ENCODE measurements at places on chromosomes 4 and X.

DNA sequence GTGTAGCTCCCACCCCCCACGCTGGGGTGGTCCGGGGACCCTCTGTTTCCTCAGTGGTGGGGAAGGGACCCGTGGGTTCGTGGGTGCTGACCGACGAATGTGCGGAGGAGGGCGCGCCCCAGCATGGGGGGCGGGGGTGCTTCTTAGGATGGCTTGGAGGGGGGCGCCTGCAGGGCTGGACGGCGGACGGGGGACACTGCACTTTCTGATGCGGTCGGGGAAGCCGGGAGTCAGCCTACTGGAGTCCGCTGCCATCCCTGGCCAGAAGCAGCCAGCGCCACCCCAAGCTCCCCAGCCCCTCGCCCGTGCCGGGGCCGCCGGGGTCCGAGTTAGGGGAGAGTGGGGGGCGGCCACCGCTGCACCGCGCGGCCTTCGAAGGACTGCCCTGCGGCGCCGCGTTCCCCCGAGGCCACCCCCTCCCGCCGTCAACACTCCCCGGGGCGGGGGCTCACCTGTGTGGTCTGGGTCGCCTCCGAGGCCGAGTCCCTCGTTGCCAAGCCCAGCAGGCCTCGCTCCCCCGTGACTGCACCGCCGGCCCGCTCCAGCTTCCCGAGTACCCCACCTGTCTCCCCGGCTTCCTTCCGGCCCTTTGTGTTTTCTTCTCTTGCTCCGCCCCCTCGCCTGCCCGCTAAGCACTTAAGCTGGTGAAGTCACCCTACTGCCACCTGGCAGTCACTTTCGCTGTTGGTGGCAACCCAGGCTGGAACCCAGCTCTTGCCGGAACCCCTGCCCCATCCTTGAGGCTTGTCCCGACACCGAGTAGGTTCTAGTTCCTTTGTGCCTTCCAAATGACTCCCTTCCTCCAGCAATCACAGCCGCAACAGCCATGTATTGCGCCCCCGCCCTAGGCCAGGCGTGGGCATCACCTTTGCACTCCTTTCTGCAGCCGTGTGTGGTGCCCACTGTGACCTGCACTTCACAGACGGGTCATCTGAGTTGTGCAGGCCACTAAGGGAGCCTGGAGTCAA lies at the start of gene OCIAD2:
OCIAD2 (minus strand) TSS at position 569 of the 968 bp plus-strand sequence. CDS start 2,225 bp downstream, outside the sequence.
- DNase-seq, result peak; percentile 26

DNA sequence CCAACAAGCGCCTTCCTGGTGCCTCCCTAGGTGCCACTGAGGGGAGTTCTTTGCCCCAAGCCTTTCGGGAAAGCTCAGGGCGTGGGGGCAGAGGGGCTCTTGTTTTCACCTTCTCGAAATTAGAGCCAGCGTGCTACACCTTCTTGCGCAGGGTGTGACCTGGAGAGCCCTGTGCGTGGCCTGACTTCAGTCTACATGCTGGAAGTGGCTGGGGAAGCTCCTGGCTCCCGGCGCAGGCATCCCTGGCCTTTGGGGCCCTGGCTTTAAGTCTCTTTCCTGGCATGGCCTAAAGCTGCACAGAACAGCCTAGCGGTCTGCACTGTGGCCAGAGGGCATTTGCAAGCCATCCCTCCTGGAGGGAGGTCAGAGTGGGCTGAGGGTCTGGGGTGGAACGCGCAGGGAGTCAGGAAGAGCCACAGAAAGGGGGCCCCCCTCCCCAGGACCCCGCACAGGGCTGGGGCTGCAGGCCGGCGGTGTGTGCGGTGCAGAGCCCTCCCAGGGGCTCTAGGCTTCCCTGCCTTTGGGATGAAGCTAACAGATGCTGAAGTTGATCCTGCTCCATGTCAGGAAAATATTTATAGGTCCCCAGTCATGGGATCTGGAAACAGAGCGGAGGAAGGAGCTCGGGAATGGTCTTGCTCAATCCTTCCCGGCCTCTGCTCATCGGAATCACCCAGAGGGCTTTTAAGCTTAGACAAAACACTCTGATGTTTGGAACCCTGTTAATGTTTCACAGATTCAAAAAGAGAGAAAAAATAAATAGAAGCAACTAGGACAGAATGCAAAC lies 781 bp upstream of the SPON2 start:
- DNase-seq, result peak; percentile 79

DNA sequence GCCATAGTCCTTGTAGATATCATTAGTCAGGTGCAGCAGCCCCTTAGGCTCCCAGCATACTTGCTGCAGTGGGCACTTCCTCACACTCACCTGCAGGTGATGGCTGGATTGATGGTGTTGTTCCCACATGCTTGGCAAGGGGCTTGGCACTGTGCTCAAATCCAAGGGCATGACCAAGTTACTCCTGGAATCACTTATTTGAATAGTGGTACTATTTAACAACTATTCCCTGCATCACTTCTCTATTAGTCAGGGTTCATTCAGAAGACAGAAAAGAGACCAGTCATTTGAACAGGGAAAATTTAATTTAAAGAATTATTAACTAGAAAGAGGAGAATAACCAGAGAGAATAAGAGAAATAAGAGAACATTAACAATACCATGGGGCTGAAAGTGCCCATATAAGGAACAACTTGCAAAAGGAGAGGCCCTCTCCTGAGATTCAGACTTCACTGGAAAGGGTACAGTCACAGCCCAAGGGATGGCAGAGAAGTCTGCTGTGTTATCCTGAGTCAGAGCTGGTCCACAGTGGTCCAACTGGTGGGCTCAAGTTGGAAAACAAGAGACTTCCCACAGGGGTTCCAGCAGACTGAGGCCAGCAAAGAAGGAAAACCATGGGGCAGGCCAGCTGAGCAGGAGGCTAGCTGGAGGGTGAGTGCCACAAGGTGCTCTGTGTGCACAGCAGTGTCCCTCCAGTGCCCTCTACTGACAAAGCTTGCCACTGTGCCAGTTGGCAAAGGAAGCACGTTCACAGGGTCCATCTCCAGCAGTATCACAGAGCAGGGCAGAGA lies 9.8 kb downstream of the SPP1 start:
- no peak for DNase-seq

GRCh38 chrX:34654696-34655490 lies 2.2 kb downstream of the TMEM47 start:
- DNase-seq, result no peak

GRCh38 chrX:144006811-144007210 lies 122.9 kb downstream of the UBE2NL start:
- DNase-seq, result no peak

GRCh38 chrX:10011261-10011931 lies 44.2 kb downstream of the CLDN34 start:
- no peak for DNase-seq

DNA sequence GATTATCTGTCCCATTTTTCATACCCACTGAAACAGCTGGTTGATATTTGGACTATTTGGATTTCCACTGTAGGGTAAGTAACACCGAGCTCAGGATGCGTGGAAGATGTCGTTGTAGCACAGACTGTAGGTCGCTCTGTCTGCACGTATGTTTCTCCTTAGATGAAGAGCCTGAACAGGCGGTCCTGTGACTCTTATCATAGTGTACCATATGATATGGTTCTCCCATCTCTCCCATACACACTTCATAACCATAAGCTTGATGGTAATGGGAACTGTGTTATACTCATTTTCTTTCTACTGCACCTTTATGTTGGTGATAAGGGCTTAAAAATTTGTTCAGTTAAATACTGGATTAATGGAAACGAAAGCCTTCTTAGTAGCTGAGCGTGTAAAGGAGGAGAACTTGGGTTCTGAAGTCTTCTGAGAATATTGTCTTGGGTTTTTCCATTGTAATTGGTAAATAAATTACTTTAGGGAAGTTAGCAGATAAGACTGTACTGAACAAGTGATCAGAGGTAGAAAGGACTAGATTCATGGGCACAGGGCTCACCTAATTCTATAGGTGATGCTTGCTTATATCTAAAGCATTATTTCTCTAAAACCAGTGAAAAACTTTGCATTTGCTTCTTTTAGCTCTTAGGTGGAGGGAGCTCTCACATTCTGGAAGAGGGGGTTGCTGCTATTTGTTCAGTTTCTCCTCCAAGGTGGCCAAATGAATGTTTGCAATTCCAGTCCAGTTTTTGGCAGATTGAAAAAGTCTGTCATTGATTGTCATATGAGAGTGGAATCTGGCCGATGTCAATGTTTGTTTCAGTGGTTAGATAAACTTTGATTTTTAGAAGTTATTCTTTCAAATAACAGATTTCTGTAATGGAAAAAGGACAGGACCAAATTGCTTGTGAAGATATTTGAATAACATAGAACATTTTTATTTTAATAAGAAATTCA lies 15.8 kb downstream of the SMAD1 start:
- no peak for DNase-seq

DNA sequence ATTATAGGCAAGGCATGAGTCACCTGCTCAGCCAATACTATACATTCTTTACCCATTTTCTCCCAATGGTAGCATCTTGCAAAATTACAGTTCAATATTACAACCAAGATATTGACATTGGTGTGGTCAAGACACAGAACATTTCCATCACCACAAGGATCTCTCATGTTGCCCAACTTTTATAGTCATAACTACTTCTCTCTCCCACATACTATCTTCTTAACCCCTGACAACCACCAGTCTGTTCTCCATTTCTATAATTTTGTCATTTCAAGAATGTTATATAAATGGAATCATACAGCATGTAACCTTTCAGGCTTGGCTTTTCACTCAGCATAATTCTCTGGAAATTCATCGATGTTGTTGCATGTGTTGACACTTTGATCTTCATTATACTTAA lies 144.9 kb downstream of the ENOX2 start:
- DNase-seq, result no peak

DNA sequence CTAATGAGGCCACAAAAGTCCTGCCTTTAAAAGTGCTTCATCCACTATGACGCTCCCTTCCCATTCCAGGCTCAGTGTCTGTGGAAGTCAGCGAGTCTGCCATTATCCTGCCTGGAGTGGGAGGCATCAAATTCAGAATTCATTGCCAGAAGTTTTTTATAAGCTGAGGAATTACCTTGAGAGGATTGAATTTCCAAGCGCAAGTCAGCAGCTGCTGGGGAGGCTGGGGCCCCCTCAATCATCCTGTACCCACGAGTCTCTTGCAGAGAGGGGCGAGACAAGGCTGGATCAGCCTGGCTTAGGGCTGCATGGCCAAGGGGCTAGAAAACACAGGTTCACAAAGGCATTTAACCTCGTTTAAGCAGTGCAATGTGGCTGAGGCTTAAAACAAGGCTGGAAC lies 170.5 kb upstream of the NOCT start:
- no peak for DNase-seq
